Natural killer cell treated with Interleukin-12 subunit alpha and Interleukin-12 subunit beta and Interleukin-15 and Interleukin-18, amount 100 ng/mL, for 72 hours (primary cell): ENCODE measurements at places on chromosomes 12 and 14. TPM values are rescaled to one million over a fixed set of nuclear protein-coding genes. Genes with fewer than 3 reads are reported as not detected.

ASB2 gene
- total RNA-seq, result 55.1 TPM

TAS2R31 gene
- total RNA-seq, result 4.8 TPM

KCNA5 gene
- not detected for total RNA-seq

DNA sequence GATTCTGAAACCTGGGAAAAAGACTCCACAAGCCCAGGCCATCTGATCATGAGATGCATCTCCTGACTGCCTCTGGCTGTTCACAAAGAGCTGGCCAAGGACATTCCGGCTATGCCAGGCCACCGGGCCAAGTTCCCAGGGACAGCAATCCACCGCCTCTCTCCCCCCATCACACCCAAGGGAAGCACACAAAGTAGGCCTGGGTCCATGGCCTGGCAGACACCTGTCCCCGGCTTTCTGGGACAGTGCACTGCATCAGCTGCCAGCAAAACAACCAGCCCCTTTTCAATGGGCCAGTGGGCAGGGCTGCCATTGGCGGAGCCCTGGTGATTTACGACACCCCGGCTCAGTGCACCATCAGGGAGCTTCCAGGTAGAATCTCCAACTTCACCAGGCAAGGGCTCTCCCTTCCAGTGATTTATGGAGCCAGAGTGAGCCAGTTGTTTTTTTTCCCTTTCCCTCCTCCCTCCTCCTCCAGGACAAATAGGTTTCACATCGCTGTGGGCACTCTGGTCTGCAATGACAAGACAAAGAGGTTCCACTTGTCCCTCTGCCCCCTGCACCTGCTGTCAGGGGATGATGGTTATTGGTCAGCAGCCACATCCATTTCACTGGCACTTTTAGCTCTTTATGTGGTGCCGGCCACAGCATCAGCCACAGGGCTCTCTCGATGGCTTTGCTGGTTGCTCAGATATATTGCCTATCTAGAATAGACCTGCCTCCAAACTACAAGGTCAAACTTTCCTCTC lies 149.6 kb downstream of the SLC38A6 start:
- DNase-seq, result no peak

DNA sequence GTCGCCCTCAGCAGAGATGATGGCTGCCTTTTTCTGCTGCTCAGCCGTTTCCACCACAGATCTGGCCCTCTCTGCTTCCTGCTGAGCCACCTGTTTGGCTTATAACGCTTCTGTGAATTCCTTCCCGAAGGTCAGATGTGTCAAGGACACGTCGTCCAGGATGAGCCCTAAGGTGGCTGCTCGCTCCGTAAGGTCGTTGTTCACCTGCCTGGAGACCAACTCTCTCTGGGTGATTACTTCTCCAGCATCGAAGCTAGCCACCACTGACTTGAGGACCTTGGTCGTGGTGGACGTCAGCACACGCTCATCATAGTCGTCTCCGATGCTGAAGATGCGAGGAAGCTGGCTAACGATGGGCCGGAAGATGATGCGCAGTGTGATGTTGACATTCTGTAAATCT lies 11.7 kb upstream of the ASB8 start:
- no peak for DNase-seq

GRCh38 chr14:83320837-83321236 lies 1787.2 kb upstream of the SEL1L start:
- no peak for DNase-seq

GRCh38 chr14:61476754-61477410 lies 155.5 kb downstream of the PRKCH start:
- peak; percentile 84 for DNase-seq

DNA sequence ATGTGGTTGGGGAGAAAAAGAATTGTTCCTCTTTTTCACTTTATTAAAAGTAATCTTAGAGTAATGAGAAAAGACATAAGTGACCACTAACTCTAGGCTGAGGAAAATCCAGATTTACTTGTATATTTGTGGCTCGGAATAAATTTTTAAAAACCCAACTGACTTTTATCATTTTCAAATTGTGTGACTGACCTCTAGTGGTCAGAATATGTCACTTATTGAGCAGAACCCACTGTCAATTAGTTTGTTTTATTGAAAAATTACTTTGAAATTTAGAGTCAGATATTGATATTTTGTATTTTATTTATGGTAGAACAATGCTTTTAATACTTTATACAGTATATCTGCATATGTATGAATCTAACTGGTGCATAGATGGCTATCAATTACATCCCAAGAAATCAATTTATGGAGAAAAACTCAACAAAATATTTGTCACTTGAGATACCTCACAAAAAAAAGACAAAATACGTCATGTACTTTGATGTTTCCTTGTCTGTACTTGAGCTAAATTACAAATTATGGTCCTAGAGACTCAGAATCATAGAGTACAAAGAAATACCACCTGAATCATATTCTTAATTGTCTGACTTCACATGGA lies 229.4 kb downstream of the CNTN1 start:
- DNase-seq, result no peak

GRCh38 chr14:61179796-61180398 lies 101.2 kb downstream of the TMEM30B start:
- DNase-seq, result no peak

DNA sequence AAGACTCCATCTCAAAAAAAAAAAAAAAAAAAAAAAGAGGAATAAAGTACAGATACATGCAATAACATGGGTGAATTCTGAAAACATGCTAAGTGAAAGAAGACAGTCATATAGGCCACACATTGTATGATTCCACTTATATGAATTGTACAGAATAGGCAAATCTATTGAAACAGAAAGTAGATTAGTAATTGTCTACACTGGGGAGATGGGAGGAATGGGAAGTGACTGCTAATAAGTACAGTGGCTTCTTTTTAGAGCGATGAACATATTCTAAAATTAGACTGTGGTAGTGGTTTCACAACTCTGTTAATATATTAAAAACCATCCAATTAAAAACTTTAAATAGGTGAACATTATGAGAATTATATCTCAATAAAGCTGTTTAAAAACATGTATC lies 74.4 kb downstream of the ANKS1B start:
- no peak for DNase-seq

- peak; percentile 20 for DNase-seq
Observed at GRCh38 chr12:49641748-49642369, 18.5 kb downstream of the PRPF40B start.

DNA sequence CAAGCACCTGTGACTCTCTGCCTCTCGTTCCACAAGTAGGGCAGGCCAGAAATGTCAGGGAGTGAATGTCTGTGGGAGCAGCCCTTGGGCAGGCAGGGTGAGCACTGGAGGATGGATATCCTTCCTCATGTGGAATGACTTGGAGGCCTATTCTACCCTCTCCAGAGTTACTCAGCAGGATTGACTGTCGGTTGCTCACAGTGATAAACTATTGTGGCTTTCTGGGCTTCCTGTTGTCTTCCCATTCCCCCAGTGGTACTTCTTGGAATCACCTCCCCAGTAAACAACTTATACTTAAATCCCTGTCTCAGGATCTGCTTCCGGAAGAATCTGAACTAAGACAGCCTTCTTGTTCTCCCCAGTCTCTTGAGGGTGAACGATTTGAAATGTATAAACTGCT lies 79.6 kb upstream of the MANSC4 start:
- no peak for DNase-seq

GRCh38 chr12:68568922-68569569 lies 41.7 kb upstream of the RAP1B start:
- DNase-seq, result no peak

- no peak for DNase-seq
Observed at GRCh38 chr14:90573385-90574105, 176.7 kb downstream of the CALM1 start.

GRCh38 chr14:104436047-104436591 lies 143.4 kb upstream of the C14orf180 start:
- no peak for DNase-seq

GRCh38 chr12:10128687-10129086 lies 1.3 kb downstream of the CLEC7A start:
- DNase-seq, result no peak

DNA sequence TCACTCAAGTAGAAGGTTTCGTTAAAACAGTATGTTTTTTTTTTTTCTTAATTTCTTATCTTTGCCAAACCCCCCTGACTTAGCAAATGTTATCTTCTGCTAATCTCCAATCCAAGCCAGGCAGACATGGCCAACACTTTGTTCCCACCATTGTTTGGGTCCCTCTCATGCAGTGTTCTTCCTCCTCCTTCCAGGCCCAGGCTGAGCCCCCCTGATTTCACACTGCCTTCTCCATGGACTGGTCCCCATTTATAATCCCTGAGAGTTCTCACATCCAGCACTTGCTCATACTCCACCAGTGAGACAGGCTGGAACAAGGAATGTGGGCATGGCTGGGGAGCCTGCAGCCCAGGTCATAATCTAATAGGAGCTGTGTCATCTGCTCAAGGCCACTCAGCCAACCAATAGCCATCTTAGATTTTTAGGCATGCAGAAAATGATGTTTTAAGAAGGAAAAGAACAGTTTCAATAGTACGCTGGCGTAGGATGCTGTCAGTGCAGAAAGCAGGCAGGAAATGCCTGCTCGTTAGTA lies 238.4 kb upstream of the CCDC196 start:
- DNase-seq, result no peak

DNA sequence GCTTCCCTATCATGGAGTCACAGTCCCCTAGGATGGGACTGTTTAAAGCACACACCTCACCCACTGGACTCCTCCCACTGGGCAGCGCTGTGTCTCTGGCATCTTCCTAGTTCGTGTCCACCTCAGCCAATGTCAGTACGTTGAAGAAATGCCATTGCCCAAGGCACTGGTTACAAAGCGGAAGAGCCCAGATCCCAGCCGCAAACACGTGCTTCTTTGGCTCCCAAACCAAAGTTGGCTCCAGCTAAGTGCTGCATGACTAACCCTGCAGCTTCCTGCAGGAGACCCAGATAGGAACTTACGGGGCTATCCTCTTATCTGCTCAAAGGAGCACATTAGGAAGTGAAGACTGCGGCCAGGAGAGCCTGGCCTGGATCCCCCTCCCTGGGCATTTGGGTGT lies 9.3 kb downstream of the SYNE3 start:
- DNase-seq, result no peak
